ENCODE measurements at places on chromosomes 1 and 21.
A peak's percentile ranks its signal among the peaks of the same experiment; 100 is the strongest.

- DNase-seq: no peak
Measured at GRCh38 chr1:111463029-111463683, 10.6 kb upstream of the C1orf162 start.

DNA sequence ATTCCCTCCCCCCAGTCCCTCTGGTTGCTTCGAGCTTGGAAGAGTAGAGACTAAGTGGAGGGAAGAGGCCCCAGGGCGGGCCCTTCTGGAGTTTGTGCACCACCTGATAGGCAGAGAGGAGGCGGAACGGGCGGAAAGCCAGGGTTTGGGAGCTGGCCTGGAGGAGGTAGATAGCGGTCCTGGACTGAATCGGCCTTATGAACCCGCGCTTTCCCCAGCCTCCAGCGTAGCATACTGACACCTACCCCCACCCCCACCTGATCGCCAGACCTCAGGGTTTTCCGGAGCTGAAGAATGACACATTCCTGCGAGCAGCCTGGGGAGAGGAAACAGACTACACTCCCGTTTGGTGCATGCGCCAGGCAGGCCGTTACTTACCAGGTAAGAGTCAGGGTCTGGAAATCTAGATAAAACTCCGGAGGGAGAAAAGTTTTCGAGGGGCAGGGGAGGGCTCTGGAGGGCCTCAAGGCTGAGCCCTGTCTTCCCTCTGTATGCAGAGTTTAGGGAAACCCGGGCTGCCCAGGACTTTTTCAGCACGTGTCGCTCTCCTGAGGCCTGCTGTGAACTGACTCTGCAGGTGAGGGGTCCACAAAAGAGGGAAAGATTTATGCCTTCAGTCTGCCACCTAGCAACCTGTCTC, 705 bp downstream of the UROD start:
- DNase-seq: peak; percentile 56

DNA sequence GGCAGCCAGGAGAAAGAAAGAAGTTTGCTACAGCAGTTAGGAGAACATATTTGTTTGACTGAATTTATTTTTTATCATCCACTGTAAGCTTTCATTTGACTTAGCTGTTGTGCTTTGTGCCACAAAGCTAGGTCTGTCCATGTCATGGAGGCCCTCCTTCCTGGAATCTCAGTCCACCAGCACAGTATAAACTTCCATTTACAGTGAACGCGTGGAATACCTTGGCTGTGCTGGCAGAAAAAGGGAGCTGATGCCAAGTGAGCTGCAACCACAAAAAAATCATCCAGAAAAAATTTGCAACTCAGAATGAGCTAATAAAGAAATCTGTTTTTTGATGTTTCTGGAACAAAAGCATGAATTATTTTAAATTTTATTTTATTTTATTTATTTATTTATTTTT, 72.6 kb downstream of the ATP6V1G3 start:
- DNase-seq: no peak

DNA sequence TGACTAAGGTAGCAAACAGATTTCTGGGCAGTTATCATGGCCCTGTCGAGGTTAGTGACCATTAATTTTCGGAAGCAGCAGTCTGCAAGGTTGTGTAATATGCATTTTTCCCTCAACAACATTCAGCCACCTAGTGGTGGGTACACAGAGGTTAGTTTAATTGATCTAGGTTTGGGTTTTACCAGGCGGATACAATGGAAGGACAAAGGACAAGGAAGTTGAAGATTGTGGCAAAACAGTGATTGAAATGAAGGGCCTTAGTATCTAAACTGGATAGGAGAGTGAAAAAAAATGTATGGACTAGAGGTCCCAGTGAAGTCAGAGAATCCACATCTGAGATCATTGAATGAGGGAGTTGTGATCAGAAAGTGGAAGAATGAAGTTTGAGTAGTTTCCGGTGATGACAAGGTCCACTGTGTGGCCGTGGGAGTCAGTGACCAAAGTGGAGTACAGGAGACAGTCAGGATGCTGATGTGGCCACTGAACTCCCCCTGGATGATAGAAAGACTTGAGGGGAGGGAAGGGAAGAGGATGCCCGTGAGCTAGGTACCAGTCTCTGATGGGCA, 2.8 kb downstream of the ARMH1 start:
- DNase-seq: no peak

GRCh38 chr1:166079276-166079675, 87.5 kb downstream of the FAM78B start:
- DNase-seq: no peak

GRCh38 chr1:117757668-117758067, 151.8 kb downstream of the TENT5C start:
- no peak for DNase-seq

GRCh38 chr1:18929686-18930085, 26.8 kb downstream of the IFFO2 start:
- DNase-seq: no peak

DNA sequence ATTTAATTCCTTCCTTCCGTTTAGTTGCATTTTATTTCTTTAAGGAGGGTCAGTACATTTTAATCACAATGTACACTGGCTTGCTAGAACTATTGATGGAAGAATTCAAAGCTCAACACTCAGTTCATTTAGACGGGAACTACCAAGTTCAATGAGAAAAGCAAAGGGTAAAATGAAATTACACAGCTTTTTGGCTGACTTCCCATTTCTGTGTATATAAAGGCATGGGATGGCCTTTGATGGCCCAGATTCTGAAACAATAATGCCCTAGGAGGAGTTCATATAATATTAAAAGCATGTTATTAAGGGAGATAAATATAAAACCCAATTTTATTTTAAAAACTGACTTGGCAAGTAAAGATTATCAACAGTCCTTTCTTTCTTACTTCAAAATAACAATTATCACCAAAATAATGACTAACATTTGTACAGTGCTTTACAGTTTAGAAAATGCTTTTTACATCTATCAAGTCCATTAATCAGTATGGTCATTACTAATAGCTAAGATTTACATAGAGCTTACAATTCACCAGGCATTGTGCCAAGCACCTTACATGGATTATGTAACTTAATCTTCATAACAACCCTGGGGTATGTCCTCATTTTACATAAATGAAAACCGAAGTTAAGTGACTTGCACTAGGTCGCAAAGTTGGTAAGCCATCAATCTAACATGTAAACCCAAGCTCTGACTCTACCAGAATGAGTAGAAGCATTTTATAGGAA, 402.4 kb downstream of the OMA1 start:
- no peak for DNase-seq

- no peak for DNase-seq
Measured at GRCh38 chr1:67058242-67058641, 4.3 kb upstream of the SLC35D1 start.

DNA sequence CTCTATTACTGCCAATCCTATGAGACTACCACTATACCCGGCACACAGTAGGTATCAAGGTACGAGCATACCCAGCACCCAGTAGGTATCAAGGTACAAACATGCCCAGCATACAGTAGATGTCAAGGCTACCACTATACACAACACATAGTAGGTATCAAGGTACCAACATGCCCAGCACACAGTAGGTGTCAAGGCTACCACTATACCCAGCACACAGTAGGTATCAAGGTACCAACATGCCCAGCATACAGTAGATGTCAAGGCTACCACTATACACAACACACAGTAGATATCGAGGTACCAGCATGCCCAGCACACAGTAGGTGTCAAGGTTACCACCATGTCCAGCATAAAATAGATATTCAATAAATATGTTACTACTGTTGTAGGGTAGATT, 98.4 kb downstream of the C1orf94 start:
- DNase-seq: no peak

- no peak for DNase-seq
Measured at GRCh38 chr1:153968000-153968363, 280 bp downstream of the CREB3L4 start.

GRCh38 chr1:181075766-181076350, 12.6 kb upstream of the IER5 start:
- DNase-seq: no peak

DNA sequence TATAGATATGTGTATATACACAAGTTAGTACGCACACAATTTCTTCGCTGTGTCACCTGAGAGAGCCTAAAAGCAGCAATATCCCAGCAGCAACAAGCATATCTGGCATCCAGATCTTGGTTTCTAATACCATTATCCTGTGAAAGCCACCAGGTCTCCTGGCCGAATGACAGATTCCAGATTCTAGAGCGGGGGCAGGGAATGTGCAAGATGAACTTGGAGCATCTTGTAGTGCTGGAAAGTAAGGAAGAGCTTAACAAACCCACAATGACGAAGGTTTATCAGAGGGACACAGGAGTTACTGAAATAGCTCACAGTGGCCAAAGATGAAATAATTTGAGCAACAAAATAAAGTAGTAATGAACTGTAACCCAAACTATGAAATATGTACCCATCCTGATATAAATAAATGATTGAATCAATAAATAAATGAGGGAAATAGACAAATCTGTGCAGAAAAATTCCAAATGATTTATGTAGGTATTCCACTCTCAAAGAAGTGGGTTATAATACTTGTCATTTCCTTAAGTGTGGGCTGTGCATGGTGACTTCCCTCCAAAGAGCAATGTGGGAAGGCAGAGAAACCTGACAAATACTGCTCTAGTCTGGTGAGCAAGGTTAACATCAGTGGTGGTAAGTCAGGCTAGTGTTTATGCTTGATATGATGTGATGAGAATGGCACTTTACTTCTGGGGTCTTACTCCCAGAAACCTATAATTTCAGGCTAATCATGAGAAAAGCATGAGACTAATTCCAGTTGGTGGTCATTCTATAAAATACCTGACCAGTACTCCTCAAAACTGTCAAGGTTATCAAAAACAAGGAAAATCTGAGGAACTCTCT, 67.9 kb downstream of the LRRC8D start:
- DNase-seq: no peak

GRCh38 chr1:179046808-179047635, 21.3 kb downstream of the FAM20B start:
- DNase-seq: no peak

GRCh38 chr1:14777516-14778506, 179.3 kb downstream of the KAZN start:
- no peak for DNase-seq

DNA sequence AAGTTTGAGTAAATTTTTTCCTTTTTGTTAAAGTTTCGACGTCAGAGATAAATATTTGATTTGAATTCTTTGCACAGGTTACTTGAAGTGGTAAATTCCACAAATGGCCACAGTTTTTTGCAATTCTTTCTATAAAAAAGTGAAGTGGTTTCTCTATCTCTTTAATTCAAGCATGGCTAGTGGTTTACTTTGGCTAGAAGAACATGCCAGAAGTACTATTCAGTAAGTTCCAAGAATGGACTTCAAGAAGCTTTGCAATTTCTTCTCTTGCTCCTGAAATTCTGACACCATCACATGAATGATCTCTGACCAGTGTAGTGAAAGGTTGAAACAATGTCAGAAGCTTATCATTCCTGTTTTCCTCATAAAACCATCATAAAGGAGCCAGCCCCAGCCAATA, 55.7 kb upstream of the RNPC3 start:
- DNase-seq: no peak

GRCh38 chr1:161958425-161958824, 65.2 kb downstream of the OLFML2B start:
- DNase-seq: peak; percentile 54

DNA sequence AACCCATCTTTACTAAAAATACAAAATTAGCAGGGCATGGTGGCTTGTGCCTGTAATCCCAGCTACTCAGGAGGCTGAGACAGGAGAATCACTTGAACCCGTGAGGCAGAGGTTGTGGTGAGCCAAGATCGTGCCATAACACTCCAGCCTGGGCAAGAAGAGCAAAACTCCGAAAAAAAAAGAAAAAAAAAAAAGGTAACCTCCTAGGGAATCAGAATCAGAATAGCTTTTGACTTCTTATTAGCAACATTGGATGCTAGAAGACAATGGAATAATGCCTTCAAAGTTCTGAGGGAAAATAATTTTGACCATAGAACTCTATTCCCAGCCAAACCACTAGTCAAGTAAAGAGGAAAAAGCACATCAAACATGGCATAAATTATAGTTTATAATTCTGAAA, 60.9 kb downstream of the LMO4 start:
- DNase-seq: no peak

GRCh38 chr1:247417831-247418230, 1.9 kb downstream of the NLRP3 start:
- DNase-seq: peak; percentile 39

GRCh38 chr1:180845352-180845751, 67.3 kb upstream of the KIAA1614 start:
- no peak for DNase-seq

DNA sequence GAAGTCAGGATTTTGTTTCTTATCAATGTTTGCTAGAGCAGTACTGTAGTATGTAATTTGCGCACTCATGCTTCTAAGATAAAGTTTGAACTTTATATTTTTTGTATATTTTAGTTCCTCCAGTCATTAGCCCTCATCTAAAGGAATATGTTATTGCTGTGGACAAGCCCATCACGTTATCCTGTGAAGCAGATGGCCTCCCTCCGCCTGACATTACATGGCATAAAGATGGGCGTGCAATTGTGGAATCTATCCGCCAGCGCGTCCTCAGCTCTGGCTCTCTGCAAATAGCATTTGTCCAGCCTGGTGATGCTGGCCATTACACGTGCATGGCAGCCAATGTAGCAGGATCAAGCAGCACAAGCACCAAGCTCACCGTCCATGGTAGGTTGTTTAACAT, 252.2 kb downstream of the TPR start:
- no peak for DNase-seq

- no peak for DNase-seq
Measured at GRCh38 chr1:240712014-240712731, 100.2 kb upstream of the GREM2 start.

- no peak for DNase-seq
Measured at GRCh38 chr1:172489847-172490246, 43.1 kb upstream of the SUCO start.

DNA sequence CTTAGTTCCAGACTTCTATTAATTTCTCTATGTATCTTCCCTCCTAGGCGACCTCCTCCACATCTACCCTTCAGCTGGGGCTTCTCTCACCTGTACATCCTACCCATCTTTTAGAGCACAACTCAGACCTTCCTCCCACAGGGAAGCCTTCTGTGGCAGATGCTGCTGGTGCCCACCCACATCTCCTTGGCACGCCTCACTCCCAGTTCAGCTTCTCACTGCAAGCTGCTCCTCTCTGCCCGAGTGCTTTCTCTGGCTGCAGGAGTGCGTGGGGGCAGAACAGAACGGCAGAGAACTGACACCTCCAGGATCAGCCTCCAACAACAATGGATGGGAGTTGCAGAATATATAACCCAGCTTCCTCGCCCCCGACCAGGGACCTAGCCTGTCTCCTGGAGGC, 36.5 kb downstream of the ZBTB18 start:
- peak; percentile 53 for DNase-seq

- DNase-seq: no peak
Measured at GRCh38 chr1:19926296-19927129, 3.1 kb upstream of the PLA2G2E start.

DNA sequence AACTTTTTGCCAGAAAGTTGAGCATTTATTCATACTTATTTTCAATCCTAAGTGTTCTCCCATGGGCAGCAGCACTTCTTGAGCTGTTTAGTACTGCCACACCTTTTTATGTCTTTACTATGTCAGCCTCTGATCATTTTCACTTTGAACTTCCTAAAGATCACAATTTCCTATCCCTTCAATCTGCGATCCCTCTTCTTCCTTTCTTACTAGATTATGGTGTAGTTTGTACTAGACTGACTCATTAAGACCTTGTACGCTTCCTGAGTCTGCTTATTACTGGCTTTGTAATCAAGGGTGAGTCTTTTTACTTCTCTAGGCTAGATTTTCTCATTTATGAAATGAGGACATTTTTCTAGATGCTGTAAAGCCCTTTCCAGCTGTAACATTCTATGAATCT, 55.1 kb downstream of the LRIG2 start:
- no peak for DNase-seq

GRCh38 chr1:223011505-223011856, 131.6 kb downstream of the TLR5 start:
- no peak for DNase-seq
